Central memory CD4-positive, alpha-beta T cell (primary cell): ENCODE measurements at places on chromosomes 3 and 15.

GRCh38 chr3:100634493-100635272, 25.3 kb downstream of the ADGRG7 start:
- DNase-seq: no peak

GRCh38 chr3:123652342-123652984, 67.6 kb upstream of the HACD2 start:
- DNase-seq: no peak

DNA sequence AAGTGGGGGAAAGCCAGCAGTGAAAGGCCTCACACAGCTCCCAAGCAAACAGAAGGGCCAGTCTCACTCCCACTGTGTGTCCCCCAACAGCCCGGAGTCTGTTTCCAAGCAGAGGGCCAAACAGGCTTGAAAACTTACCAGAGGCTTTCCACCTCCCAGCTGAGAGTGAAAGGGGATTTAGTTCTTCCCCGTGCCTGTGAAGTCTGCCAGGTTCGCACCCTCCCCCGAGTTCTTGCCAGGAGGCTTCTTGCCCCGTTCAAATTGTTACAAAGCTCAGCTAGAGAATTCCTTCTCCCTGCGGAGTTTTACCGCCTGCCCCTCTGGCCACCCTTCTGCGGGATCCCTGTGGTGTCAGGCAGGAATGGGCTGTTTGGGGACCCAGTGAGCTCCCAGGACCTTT, 68.0 kb upstream of the WNT7A start:
- DNase-seq: no peak

- DNase-seq: no peak
Observed at GRCh38 chr3:172856795-172857742, 106.5 kb downstream of the ECT2 start.

DNA sequence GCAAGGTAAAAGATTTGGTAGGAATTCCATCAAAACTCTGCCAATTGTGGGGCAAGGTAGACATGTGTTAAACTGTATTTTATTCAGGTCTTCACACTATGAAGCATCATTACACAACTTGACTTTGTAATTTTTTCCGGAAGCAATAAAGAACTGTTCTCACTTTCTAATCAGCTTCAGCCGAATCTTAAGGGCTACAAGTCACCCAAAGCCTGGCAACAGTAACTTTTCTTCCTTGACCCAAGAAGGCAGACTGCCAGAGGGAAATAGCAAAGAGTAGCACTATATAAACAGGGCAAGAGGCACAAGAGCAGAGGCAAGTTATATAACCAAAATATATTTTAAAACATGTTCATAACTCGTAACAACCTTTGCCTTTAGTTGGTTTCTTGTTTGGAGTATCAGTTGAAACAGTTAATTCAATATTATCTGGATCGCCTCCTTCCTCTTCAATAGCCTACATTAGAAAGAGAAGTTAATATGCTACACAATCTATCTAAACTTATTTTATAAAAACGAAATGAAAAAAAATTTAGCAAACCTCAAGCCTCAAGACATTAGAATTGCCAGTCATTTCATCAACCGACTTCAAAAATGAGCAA, 1.4 kb downstream of the SLTM start:
- no peak for DNase-seq

DNA sequence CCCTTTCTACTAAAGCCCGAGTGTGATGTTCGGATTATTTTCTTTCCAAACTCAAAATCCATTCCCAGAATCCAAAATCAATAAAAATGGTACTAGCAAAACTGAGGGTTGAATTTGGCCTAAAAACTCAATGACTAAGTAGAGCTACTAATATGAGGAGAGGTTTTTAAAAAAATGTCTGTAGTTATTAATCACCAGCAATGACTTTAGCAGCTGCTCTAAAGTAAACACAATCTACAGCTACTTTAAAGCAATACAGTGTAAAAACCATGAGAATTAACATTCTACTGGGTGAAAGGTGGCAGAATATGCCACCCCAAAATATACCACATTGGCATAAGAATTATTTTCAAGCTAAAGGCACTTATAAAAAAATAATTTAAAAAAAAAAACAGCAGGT, 23.5 kb downstream of the FHIT start:
- no peak for DNase-seq

GRCh38 chr3:6097021-6097420, 763.9 kb upstream of the GRM7 start:
- DNase-seq: no peak

- no peak for DNase-seq
Observed at GRCh38 chr3:190568036-190568435, 54.2 kb downstream of the IL1RAP start.

- no peak for DNase-seq
Observed at GRCh38 chr15:62599791-62600777, 435.0 kb upstream of the C2CD4B start.

- DNase-seq: no peak
Observed at GRCh38 chr3:120450600-120451271, at the start of gene FSTL1. Gene FSTL1, minus strand, starts transcription at chr3:120450992. Its CDS starts 246 bp downstream, at chr3:120450746.

GRCh38 chr3:105526360-105527111, 159.8 kb downstream of the ALCAM start:
- DNase-seq: no peak

- no peak for DNase-seq
Observed at GRCh38 chr3:116141724-116142123, 303.6 kb downstream of the LSAMP start.

- no peak for DNase-seq
Observed at GRCh38 chr3:31853580-31853979, 127.5 kb downstream of the OSBPL10 start.

DNA sequence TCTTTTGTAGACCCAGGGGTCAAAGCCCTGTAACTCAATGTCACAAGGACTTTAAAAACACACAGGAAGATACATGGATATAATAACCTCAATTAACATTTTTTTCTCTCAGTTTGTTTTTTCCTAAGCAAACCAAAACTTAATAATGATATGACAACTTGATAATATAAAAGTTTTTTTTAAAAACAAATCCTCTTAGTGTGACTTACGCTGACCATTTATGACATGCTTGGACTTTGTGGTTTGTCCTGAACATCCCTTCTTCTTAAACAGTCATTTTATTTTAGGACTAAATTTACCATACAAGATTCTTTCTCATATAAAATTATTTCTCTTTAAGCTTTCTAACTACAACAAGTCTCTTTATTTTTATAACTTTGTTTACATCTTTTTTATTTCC, 25.4 kb upstream of the FAM3D start:
- no peak for DNase-seq

DNA sequence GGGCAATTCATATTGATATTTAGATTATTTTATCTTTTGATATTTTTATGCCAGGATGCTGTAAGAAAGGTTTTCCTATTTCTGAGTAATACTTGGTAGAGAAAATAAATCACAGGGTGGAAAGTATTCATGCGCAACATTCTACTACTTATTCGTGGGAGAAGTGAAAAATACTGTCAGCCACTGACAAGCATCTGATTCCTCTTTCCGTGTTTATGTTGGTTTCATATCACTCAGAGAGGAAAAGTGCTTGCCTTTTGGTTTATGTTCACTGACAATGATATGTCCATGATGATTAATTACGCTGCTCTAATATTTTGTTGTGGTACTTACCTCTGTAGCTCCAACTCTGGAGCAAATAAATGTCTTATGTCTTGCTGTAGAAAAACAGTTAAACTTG, 429.4 kb downstream of the EDEM1 start:
- DNase-seq: no peak

GRCh38 chr3:193702967-193703366, 110.0 kb downstream of the OPA1 start:
- no peak for DNase-seq

DNA sequence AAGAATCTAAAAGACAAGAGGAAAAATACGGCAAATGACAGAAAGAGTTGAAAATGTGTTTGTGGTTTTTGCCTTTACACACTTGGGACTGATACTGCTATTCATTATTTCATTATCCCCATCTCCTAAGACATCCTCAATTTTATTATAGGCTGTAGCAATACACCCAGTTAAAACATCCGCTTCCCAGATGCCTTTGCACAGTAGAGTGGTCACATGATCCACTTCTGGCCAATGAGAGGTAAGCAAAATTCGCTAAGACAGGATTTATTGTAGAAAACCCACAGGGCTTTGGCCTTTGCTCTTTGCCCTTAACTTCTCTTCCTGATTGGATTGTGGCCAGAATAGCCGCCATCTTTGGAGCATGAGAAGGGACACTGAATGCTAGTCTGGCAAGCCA, 53.2 kb upstream of the BOC start:
- no peak for DNase-seq
